ENCODE measurements at places on chromosomes 5 and 9.

GRCh38 chr9:101691657-101692056 lies 46.8 kb downstream of the GRIN3A start:
- no peaks in the 10 kb centered on the region for H3K4me1 ChIP-seq
- H3K4me3 ChIP-seq = no peak overlapping the region
- H3K27ac ChIP-seq = no peak overlapping the region

DNA sequence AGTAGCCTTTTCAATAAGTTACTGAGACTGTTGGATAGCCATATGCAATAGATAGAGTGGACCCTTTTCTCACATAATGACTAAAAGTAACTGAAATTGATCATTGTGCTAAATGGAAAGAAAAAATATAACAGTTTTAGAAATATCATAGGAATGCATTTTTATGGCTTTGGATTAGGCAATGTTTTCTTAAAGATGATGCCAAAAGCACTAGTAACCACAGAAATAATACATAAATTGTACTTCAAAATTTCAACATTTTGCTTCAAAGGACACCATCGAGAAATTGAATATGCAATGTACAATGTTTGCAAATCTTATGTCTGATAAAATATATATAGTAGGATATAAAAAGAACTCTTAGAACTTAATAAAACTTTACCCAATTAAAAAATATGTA lies 1267.5 kb upstream of the CDH9 start:
- no peak for DNase-seq
- no peaks in the 10 kb centered on the region for H3K4me1 ChIP-seq
- no peaks in the 10 kb centered on the region for H3K36me3 ChIP-seq
- no peak overlapping the region for H3K27ac ChIP-seq
- H3K27me3 ChIP-seq = no peaks in the 10 kb centered on the region

- H3K4me3 ChIP-seq = no peak overlapping the region
- no peaks in the 10 kb centered on the region for H3K36me3 ChIP-seq
- H3K27me3 ChIP-seq = no peaks in the 10 kb centered on the region
- H3K4me1 ChIP-seq = peaks cover 12% of the 10 kb centered on the region
- no peak overlapping the region for H3K27ac ChIP-seq
Observed at GRCh38 chr9:134314039-134314949, 12.0 kb upstream of the RXRA start.

DNA sequence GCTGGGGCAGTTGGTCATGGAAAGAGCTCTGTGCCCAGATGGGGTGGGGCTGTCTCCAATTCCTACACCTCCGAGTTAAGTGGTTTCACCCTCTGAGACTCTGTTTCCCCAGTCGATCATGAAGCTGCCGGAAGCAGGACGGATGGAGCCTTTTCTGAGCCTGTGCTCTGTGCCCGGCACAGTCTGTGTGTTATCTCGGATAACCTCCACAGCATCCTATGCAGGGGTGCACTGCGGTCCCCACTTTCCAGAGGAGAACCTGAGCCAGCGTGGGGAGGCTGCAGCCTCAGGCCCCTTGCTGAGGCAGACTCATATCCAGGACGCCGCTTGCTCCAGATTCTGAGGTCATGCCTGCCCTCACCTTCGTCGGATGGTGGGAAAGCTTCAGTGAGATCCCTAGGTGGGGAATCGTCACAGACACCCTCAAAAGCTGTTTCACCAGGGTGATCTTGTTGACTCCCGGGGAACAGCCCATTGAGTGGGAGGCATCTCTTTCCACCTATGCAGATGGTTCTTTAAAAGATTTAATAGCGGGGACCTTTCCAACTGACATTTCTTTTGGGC lies 6.9 kb upstream of the COL5A1 start:
- H3K27me3 ChIP-seq = no peaks in the 10 kb centered on the region
- H3K4me3 ChIP-seq = no peak overlapping the region

DNA sequence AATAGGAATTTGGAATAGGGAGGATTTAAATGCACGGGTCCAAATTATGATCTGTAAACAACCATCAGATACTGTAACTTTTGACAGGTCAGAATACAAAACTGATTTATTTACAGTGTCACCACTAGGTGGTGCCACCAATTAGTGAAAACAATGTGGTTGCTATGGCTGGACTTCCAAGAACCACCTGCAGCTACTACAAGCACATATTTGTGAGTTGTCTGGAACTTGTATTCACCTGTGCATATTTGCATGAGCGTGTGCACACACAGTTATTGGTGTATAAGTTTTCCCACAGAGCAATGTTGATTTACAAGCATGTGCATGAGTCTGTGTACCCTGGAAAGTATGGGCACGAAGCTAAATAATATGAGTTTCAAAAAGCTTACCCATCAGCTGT lies 3.0 kb upstream of the HRCT1 start:
- no peaks in the 10 kb centered on the region for H3K27me3 ChIP-seq
- H3K4me1 ChIP-seq = peaks cover 37% of the 10 kb centered on the region

GRCh38 chr5:72878854-72879253 lies 62.4 kb downstream of the TNPO1 start:
- peak; percentile 71 for DNase-seq
- H3K36me3 ChIP-seq = peaks cover 18% of the 10 kb centered on the region
- H3K27ac ChIP-seq = peak overlapping the region; percentile 91
- H3K4me1 ChIP-seq = peaks cover 23% of the 10 kb centered on the region
- no peak overlapping the region for H3K4me3 ChIP-seq

- no peak overlapping the region for H3K27ac ChIP-seq
- H3K4me3 ChIP-seq = no peak overlapping the region
- H3K27me3 ChIP-seq = no peaks in the 10 kb centered on the region
Observed at GRCh38 chr9:34143116-34143515, 16.6 kb upstream of the DCAF12 start.

- peak overlapping the region; percentile 66 for H3K27ac ChIP-seq
- DNase-seq = peak; percentile 46
- no peaks in the 10 kb centered on the region for H3K36me3 ChIP-seq
- no peak overlapping the region for H3K4me3 ChIP-seq
Observed at GRCh38 chr9:114385397-114386181, 2.2 kb downstream of the AKNA start.

- no peak for DNase-seq
- peaks cover 17% of the 10 kb centered on the region for H3K4me1 ChIP-seq
- no peaks in the 10 kb centered on the region for H3K27me3 ChIP-seq
- no peak overlapping the region for H3K27ac ChIP-seq
- peaks cover 30% of the 10 kb centered on the region for H3K36me3 ChIP-seq
Observed at GRCh38 chr9:131500939-131501541, 1.7 kb upstream of the POMT1 start.

DNA sequence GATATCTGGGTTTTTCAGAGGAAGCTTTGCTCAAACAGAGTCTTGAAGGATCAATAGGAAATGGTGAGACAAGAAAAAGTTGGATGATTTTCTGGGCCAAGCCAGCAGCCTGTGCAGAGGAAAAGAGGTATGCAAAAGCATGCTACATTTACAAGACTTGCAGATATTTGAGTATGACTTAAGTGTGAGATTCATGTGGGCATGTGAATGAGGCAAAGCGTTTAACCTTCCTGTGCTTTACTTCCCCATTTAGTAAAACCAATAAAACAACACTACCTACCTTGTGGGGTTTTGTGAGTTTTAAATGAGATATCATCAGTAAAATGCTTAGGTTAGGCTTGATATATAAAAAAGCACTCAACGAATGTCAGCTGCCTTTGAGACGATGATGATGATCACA lies 58.1 kb downstream of the PIP5K1B start:
- no peak overlapping the region for H3K27ac ChIP-seq
- DNase-seq = no peak
- H3K4me1 ChIP-seq = no peaks in the 10 kb centered on the region
- no peak overlapping the region for H3K4me3 ChIP-seq
- no peaks in the 10 kb centered on the region for H3K27me3 ChIP-seq

GRCh38 chr9:136697821-136698526 lies 10.7 kb upstream of the AGPAT2 start:
- H3K4me3 ChIP-seq = no peak overlapping the region
- DNase-seq = peak; percentile 43
- no peaks in the 10 kb centered on the region for H3K36me3 ChIP-seq
- H3K27me3 ChIP-seq = no peaks in the 10 kb centered on the region

GRCh38 chr9:115855458-115856133 lies 298.0 kb upstream of the PAPPA start:
- no peak overlapping the region for H3K4me3 ChIP-seq
- no peaks in the 10 kb centered on the region for H3K27me3 ChIP-seq
- H3K4me1 ChIP-seq = no peaks in the 10 kb centered on the region
- DNase-seq = no peak

DNA sequence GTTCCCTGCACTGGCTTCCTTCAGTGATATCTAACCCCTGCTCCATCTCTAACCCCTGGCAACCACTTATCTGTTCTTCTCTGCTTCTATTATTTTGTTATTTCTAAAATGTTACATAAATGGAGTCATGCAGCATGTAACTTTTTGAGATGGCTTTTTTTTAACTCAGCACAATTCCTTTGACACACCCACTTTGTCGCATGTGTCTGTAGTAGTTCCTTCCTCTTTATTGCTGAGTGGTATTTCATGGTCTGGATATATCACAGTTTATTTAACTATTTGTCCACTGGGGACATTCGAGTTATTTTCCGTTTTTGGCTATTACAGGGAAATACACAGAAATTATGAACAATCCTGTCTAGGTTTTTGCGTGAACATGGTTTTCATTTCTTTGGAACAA lies 200.2 kb downstream of the TRIO start:
- H3K27me3 ChIP-seq = no peaks in the 10 kb centered on the region
- H3K4me3 ChIP-seq = no peak overlapping the region
- no peaks in the 10 kb centered on the region for H3K36me3 ChIP-seq
- DNase-seq = no peak
- no peak overlapping the region for H3K27ac ChIP-seq

DNA sequence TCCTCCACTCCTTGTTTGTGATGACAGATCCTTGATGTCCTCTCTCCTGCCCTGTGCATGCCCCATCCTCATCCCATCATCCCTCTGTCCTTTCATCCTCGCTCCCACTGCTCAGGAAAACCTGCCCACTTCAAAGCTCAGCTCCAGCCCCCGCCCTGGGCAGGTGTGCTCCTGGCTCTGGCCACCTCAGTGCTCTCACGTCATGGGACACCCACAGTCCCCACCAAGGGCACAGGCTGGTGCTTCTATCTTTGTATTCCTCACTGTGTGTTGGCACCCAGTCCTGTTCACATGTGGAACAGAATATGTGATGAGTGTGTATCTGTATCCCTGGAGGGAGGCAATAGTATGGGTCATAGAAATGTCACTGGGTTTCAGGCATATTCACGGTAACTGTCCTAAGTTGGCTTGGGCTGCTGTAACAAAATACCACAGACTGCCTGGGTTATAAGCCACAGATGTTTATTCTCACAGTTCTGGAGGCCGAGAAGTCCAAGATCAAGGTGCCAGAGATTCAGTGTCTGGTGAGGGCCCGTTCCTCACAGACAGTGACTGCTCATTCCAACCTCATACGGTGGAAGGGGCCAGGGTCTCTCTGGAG lies 13.5 kb downstream of the GFPT2 start:
- no peak overlapping the region for H3K4me3 ChIP-seq
- H3K4me1 ChIP-seq = no peaks in the 10 kb centered on the region
- no peaks in the 10 kb centered on the region for H3K27me3 ChIP-seq
- no peak for DNase-seq

- H3K36me3 ChIP-seq = no peaks in the 10 kb centered on the region
- H3K4me3 ChIP-seq = no peak overlapping the region
- no peak for DNase-seq
- H3K27me3 ChIP-seq = no peaks in the 10 kb centered on the region
Observed at GRCh38 chr5:122882831-122883230, 37.4 kb downstream of the SNX24 start.

- no peak overlapping the region for H3K27ac ChIP-seq
- no peak overlapping the region for H3K4me3 ChIP-seq
- no peaks in the 10 kb centered on the region for H3K27me3 ChIP-seq
- no peaks in the 10 kb centered on the region for H3K36me3 ChIP-seq
Observed at GRCh38 chr9:95499847-95500246, 16.9 kb downstream of the PTCH1 start.

DNA sequence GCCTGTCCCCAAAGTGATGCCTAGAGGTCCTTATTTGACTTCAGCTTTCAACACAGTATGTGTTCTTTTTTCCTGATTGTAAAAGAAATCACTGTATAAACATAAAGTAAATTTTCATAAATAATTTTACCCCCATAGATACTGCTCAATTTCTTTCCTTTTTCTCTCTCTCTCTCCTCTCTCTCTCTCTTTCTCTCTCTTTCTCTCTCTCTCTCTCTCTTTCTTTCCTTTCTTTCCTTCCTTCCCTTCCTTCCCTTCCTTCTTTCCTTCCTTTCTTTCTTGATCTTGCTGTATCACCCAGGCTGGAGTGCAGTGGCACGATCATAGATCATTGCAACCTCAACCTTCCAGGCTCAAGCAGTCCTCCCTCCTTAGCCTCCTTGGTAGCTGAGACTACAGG lies 64.8 kb downstream of the PDZD2 start:
- H3K27ac ChIP-seq = no peak overlapping the region
- DNase-seq = no peak
- no peaks in the 10 kb centered on the region for H3K36me3 ChIP-seq
- no peaks in the 10 kb centered on the region for H3K27me3 ChIP-seq

GRCh38 chr9:16131264-16131663 lies 578.4 kb downstream of the CCDC171 start:
- no peak overlapping the region for H3K4me3 ChIP-seq
- no peaks in the 10 kb centered on the region for H3K36me3 ChIP-seq
- H3K4me1 ChIP-seq = peaks cover 5% of the 10 kb centered on the region
- no peak overlapping the region for H3K27ac ChIP-seq
- H3K27me3 ChIP-seq = no peaks in the 10 kb centered on the region

- no peak overlapping the region for H3K27ac ChIP-seq
- no peak overlapping the region for H3K4me3 ChIP-seq
- no peaks in the 10 kb centered on the region for H3K36me3 ChIP-seq
Observed at GRCh38 chr9:137199411-137200121, 975 bp downstream of the TPRN start.

- no peaks in the 10 kb centered on the region for H3K27me3 ChIP-seq
- no peak for DNase-seq
- no peak overlapping the region for H3K27ac ChIP-seq
- H3K4me3 ChIP-seq = no peak overlapping the region
- no peaks in the 10 kb centered on the region for H3K4me1 ChIP-seq
Observed at GRCh38 chr5:161273410-161273809, 273.1 kb downstream of the GABRB2 start.

- H3K4me3 ChIP-seq = no peak overlapping the region
- DNase-seq = no peak
- H3K27ac ChIP-seq = no peak overlapping the region
- no peaks in the 10 kb centered on the region for H3K36me3 ChIP-seq
- no peaks in the 10 kb centered on the region for H3K27me3 ChIP-seq
Observed at GRCh38 chr5:54867310-54867944, 118.0 kb downstream of the ESM1 start.

- H3K27ac ChIP-seq = no peak overlapping the region
- no peaks in the 10 kb centered on the region for H3K27me3 ChIP-seq
- H3K4me3 ChIP-seq = no peak overlapping the region
- no peaks in the 10 kb centered on the region for H3K36me3 ChIP-seq
Observed at GRCh38 chr5:160175438-160176218, 53.7 kb upstream of the FABP6 start.

DNA sequence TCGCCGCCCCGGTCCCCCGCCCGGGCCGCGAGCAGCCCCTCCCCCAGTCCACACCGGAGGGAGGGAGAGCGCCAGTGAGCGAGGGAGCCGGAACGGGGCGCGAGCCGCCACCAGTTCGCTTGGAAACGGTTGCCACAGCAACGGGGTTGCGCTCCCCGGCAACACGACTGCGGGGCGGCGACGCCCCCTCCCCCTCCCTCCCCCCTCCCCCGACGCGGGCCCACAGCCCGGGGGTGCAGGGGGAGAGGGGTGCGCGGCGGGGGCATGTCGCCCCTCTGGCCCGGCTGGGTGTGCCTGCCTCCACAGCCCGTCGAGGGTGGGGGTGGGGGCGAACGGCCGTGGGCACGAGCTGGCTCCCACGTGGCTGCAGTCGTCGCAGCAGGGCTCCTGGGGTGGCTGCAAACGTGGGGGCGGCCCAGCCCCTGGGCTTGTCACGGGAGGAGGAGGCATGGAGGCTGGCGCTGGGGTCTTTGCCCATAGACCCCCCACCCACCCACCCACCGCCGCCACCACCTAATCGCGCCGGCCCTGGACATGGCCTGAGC lies 524 bp downstream of the PRR7 start:
- no peaks in the 10 kb centered on the region for H3K36me3 ChIP-seq
- no peak overlapping the region for H3K27ac ChIP-seq
- H3K4me3 ChIP-seq = peak overlapping the region; percentile 21
- H3K4me1 ChIP-seq = peaks cover 24% of the 10 kb centered on the region
- peak; percentile 28 for DNase-seq
